ENCODE measurements at places on chromosomes 7 and 10.

DNA sequence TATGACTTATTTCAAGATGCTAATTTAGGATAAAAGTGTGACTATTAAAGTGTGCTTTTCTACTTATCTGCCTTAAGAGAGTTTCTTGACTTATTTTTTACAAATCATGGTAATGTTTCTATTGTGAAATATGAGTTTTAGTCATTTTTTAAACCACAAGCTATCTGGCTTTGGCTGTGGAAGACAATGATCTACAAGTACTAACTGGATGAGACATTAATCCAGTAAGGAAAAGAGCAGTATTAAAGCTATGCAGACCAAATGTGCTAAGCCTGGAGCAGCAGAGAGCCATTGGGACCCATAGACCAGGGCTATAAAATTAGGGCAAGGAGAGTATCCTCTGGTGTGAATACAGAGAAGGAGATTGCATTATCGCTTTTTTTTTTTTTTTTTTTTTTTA, 92.4 kb downstream of the SEMA3A start:
- no peak for DNase-seq

DNA sequence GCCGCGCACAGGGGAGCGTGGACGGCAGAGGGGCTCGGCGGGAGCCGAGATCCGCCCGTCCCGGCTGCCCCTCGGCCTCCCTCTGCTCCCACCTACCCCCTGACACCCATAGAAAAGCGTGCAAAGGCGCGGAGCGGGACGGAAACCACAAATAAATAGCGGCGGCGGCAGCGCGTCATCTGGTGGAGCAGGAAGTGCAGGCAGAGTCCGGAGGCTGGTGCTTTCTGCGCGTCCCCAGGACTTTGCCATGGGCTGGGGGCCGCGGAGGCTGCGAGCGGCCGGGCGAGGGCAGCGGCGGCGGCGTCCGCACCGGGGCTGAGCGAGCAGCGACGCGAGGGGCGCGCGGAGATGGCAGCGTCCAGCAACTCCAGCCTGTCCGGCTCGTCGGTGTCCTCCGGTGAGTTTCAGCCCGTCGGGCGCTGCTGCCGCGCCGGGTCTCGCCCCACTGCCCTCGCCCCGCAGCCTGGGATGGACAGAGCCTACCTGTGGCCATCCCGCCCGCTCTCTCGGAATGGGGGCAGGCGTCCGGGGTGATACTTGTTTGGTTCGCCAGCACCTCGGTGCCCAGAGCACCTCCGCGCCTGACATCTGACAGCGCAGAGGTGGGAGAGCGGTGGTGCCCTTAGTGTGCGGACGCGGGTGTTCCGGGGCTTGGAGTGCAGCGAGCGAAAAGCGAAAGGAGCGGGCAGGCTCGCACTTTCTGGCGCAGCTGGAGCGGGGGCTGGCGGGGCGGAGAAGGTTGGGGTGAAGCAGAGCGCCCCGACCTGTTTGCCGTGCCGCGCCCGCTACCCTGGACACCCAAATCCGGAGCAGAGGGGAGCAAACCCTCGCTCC, at the start of gene CHN2:
Gene CHN2, plus strand, starts transcription at position 182 of the 834 bp plus-strand sequence.
- no peak for DNase-seq

- DNase-seq: no peak
These were observed 266.2 kb upstream of the PHF14 start for GRCh38 chr7:10707519-10707918.

DNA sequence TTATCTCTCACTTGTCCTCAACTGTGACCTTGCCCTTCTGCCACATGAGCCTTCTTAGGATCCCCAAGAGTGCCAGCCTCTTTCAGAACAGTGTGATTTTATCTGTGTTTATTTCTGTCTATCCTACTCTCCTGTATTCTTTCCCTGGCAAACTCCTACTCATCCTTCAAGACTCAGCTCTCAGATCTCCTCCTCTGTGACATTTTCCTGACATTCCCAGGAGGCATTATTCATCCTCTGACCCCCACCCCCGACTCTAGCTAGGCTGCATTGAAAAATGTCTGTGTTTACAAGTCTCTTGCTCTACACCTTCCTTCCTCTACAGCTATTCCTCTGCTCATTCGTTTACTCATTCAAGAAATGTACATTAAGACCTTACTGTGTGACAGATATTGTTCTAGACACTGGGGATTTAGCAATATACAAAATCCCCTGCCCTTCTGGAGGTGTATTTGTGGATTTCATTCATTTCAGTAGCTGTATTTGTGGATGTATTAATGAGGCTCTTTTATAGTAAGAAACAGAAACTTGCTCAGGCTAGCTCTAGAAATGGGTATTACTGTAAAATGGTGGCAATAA, 61.4 kb upstream of the COMTD1 start:
- no peak for DNase-seq

DNA sequence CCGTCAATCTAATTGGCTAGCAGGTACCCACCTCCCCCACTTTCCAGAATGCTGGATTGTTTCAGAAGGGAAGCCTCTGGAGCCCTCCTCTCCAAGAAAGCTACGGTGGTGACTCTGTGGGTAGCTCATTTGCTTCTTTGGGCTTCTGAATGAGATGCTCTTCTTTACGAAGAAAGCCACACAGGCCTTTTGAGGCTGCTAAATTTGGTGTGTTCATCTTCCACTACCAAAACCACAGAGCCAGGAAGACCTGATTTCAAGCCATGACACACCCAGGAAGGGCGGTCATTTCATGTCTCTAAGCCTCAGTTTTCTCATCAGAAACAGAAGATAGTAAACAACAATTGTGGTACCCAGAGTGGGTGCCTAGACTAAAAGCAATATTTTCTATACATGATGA, 901.2 kb downstream of the KCNMA1 start:
- DNase-seq: no peak

DNA sequence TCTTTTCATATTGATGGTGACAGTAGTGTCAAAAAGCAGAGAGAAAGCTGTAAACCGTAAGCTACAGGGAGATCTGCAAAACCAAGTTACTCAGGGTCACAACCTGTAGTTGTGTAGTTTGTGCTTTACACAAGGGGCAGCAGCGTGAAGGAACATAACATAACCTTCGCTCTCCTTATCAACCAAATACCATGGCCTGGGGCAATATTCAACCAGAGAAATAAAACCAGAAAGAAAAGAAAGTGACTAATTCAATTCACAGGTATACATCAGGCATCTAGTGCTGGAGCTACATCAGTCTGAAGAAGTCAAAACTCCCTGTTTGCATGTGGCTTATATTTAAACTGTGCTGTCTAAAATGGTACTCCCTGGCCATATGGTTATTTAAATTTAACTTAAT, 224.3 kb downstream of the TWIST1 start:
- DNase-seq: no peak

GRCh38 chr10:113550365-113550764, 2.5 kb upstream of the HABP2 start:
- no peak for DNase-seq

DNA sequence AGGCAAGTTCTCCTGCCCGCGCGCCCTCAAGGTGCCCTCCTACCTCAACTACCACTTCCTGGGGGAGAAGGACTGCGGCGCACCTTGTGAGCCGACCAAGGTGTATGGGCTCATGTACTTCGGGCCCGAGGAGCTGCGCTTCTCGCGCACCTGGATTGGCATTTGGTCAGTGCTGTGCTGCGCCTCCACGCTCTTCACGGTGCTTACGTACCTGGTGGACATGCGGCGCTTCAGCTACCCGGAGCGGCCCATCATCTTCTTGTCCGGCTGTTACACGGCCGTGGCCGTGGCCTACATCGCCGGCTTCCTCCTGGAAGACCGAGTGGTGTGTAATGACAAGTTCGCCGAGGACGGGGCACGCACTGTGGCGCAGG, 1.4 kb downstream of the FZD1 start:
- no peak for DNase-seq

- DNase-seq: no peak
These were observed 31.0 kb downstream of the SLIT1 start for GRCh38 chr10:97154781-97155180.

GRCh38 chr7:43646603-43647338, 63.9 kb downstream of the STK17A start:
- DNase-seq: no peak

DNA sequence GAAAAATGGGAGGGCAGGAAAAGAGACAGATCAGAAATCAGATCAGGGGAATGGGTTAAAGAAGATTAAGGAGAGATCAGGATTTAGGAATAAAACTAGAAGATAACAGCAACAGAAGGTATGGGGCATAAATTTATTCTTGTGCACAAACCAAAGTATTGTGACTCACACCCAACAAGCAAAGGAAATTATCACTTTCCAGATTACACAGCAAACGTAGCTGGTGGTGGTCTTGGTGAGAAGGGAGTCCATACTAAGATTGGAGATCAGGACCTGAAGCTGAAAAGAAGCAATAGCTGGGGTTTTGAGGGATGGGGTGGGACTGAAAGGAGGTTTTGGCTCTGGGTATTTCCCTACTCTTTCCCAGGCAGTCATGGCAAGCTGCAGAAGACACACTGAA, 3.5 kb upstream of the MYOZ1 start:
- no peak for DNase-seq

GRCh38 chr10:116952729-116953128, 52.3 kb downstream of the SHTN1 start:
- no peak for DNase-seq

DNA sequence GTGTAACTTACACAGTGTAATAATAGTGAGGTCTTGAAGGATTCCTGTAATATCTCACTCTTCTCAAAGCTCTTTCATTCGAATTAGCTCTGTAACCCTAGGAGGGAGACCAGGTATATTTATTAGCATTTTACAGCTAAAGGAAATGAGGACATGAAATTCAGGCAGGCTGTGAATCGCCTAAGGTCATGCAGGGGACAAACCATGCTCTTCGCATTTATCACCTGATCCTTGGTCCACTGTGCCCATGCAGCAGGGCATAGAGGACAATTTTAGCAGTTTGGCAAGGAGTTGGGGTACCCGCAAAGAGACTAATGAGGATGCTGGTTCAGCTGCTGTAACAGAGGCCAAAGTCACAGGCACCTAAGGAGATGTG, 14.8 kb upstream of the LAMB1 start:
- no peak for DNase-seq

DNA sequence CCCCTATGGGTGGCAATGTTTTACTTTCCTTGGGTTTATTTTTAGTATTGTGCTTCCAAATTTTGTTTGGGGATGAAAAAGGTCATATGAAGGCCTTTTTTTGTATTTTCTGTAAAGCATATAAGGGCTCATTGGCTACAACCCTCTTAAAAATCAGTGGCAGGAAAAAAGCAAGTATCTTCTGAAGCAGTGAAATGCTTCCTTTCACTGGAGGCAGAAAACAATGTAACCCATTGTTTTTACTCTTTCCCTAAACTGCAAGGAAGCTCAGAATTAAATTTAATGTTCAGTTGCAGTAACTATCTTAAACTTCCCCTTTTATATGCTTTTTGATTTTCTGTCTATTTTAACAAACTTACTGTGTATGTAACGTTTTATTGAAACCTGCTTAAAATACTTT, 148.7 kb upstream of the LYZL1 start:
- no peak for DNase-seq

DNA sequence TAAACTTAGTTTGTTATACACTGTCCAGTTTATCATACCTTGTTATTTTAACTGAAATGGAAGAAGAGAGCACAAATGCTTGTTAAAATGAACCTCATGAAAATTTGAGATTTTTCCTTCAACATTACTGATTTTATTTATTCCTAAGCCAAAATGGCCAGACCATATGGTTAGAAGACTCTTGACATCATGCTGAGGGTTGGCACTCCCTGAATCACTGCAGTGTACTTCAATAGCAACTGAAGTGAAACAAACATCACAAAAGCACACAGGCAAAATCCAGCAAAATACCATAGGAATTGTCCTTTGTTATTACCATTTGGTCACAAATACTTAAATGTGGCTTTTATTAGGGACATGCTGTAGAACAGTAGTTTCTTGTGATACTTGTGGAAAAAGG, 347.8 kb downstream of the NXPH1 start:
- DNase-seq: no peak

DNA sequence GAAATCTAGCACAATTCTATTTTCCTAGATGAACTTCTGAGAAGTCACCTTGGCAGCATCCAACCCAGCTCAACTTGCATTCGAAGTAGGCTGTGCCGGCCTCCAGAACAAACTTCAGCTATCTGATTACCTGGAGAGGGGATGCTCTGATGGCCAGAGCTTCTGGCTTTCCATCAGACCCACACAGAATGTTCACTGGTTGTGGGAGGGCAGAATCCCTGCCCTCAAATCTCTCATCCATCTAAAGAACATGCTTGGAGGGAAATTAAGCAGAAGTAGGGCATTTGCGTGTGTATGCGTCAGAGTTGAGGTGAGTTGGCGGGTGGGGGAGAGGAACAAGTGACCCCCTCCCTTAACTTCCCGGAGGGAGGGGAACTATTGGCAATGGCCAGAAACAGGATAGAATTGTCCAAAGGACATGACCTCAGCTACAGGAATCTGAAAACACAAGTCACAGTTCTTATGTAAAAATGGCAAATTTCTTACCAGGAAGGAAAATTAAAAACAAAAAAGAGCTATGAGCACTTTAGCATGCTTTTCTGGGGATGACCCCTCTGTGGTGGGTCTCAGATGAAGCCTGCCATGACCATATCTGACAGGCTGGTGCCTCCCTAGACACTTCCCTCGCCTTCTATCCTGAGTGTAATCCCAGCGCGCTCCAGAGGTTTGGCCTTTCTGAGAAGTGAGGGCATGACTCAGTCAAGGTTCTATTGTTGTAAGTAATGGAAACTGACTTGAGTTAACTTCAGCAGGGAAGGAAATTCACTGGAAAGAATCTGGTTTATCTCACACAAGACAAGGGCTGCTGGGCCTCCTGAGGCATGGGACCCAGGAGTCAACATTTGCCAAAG, 278.8 kb downstream of the RPS24 start:
- no peak for DNase-seq

DNA sequence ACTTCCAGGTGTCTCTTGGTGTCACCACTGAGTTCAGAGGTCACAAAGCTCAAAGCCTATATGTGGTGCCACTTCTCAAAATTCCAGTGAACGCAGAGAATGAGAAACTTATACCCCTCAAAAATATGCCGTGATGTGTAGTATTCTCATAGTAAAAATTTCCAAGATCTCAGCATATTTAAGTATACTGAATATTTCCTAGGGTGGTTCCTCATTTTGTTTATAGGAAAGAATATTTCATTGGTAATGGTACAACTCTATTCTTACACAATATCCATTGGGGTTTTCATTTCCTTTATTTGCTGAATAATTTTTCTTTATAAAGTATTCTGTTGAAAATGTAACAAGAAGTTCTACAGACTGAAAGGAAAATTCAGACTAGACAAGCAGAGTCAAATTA, 58.9 kb upstream of the ADO start:
- DNase-seq: no peak

DNA sequence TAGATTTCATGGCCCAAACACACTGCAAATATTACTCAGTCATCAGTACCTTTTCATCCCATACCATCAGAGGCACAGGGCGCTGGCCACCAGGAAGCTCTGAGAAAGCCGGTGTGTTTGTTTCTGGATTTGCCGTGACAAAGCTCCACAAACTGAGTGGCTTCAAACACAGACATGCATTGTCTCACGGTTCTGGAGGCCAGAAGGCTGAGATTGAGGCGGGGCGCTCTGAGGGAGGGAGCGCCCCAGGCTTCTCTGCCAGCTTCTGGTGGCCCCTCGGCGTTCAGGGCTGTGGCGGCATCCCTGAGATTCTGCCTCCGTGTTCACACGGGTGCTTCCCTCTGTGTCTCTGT, 3.7 kb upstream of the TTYH3 start:
- no peak for DNase-seq

Measured in activated CD8-positive, alpha-beta memory T cell treated with anti-CD3 and anti-CD28 coated beads for 1 hour (primary cell).